ENCODE measurements at places on chromosomes 2 and 18. TPM values are rescaled to one million over a fixed set of nuclear protein-coding genes. Genes with fewer than 3 reads are reported as not detected.

NXPH2 gene
- total RNA-seq = not detected

POTEJ gene
- total RNA-seq = not detected

CRYBA2 gene
- total RNA-seq = not detected

CENPA gene
- total RNA-seq = 0.26 TPM

MARCO gene
- total RNA-seq = 4.8 TPM

TMEFF2 gene
- 4.8 TPM for total RNA-seq

ZNF385B gene
- total RNA-seq = 0.83 TPM

MERTK gene
- 33.5 TPM for total RNA-seq

SERPINB10 gene
- not detected for total RNA-seq

FAM237A gene
- not detected for total RNA-seq

GCG gene
- not detected for total RNA-seq

ARHGAP25 gene
- total RNA-seq = 14.7 TPM

CD207 gene
- total RNA-seq = 1.3 TPM

LRRTM1 gene
- total RNA-seq = not detected

SERPINB4 gene
- not detected for total RNA-seq

RAB27B gene
- 42.1 TPM for total RNA-seq

FOXI3 gene
- not detected for total RNA-seq

FHOD3 gene
- 25.7 TPM for total RNA-seq

SCN1A gene
- not detected for total RNA-seq

SERPINB12 gene
- total RNA-seq = not detected

DUSP11 gene
- total RNA-seq = 25.7 TPM

OTOF gene
- total RNA-seq = 0.29 TPM

MRPL53 gene
- total RNA-seq = 71.8 TPM

M1AP gene
- total RNA-seq = 1.4 TPM

DTNA gene
- total RNA-seq = 55.7 TPM

RALB gene
- total RNA-seq = 50.5 TPM

IRS1 gene
- 40.0 TPM for total RNA-seq

PLCD4 gene
- total RNA-seq = 3.9 TPM

C2orf80 gene
- total RNA-seq = not detected

TACR1 gene
- 5.5 TPM for total RNA-seq

CCL20 gene
- 2.3 TPM for total RNA-seq

NEUROD1 gene
- total RNA-seq = not detected

DDX18 gene
- total RNA-seq = 79.7 TPM

FRZB gene
- 11.8 TPM for total RNA-seq

CCBE1 gene
- 1.8 TPM for total RNA-seq

B4GALT6 gene
- total RNA-seq = 8.9 TPM

APCDD1 gene
- 98.4 TPM for total RNA-seq

TRPM8 gene
- not detected for total RNA-seq

STK39 gene
- total RNA-seq = 63.7 TPM

RBM44 gene
- total RNA-seq = 1.5 TPM

Data from ureter (tissue), 1 donor.